ENCODE measurements at places on chromosomes 11 and 22.

DNA sequence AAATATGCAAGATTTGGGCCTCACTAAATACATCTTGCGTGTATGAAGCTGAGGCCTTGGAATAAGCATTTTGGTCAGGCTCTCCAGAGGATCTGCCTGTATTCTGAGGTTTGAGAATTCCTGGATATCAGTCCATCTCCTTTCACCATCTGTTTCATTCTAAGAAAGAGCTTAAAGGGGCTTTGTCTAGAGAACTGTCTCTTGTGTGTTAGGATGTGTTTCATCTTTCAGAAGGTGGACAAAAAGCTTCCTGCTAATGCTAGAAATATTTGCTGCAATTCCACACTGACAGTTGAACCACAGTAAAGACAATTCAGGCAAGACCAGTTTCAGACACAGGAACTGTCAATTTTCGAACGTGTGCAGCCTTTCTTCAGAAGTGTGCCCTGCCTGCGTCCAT, 185.4 kb downstream of the DBX1 start:
- no peak for DNase-seq

GRCh38 chr11:29448246-29448877, 568.5 kb downstream of the KCNA4 start:
- DNase-seq: no peak

DNA sequence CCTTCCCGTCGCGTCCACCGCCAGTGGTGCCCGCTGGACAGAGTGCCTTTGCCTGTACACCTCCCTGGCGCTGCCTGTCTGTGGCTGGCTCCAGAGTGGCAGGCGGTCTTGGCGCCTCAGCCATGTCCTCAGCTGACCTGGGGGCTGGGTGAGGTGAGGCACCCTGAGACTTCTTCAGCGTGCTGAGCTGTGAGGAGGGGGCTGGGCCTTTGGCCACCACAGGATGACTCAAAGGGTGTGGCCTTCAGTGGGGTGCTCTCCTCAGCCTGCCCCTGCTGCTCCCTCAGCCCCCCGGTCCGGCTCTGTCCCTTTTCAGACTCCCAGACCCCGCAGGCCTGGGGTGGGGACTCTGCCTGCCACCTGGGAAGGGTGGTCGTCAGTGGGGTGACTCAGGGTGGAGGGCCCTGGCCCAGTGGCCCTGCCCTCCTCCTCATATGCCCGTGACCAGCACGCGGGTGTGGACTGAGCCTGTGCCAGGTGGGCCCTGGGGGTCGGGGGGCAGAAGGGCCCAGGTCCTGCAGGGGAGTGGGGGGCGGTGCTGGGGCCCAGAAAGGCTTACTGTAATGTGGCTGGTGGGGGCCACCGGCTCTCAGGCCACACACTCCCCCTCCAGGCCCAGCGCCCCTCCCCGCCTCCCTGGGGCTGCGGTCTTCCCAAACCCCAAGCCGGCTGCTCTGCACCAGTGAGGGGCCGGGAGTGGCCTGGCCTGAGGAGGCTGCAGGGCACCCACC, 15.9 kb downstream of the CRELD2 start:
- DNase-seq: no peak

- DNase-seq: no peak
These were observed 139.2 kb downstream of the CCDC81 start for GRCh38 chr11:86513746-86514373.

DNA sequence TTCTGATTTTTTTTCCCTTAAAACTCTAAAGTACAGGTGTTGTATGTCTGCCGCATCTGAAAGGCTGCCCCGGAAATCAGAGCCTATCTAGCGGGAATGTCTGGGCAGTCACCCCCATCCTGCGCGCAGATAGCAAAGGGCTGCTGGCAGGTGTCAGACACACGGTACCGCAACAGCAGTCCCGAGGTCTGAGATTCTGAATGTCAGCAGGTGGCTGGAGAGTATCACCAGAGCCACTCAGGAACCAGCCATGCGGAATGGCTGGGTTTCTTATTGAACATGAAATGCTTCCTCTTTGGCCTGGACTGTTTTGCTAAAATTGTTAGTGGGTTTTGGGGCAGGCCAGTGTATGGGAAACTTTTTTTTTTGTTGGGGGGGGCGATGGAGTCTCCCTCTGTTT, 53.3 kb downstream of the CERK start:
- no peak for DNase-seq

DNA sequence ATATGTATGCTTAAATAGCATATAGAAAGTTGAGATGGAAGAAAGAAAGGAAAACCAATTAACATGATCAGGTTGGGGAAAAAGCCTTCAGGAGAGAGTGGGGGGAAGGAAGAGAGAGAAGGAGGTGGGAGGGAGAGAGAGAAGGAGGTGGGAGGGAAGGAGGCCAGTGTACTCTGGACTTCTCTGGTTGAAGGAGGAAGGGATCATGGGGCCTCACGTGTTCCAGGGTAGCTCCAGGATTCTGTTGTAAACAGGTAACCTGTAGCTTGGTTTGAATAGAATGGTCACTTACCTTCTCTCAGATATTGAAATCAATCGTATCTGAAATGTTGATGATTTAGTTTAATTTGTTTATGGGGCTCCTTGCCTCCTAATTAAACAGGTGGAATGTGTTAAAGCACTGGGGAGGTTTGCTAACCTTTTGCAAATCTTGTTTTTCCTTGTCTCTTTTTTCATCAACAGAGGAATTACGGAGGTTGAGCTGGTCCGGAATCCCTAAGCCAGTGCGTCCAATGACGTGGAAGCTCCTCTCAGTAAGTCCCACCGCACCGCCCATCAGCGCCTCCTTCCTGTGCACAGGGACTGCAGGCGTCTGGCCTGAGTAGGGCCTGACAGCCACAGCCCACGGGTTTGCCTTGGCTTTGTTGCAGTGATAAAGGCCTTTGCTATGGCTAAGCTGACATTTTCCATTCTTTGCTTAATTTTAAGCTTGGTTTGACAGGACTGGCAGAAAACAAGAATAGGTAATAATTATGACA, 115.9 kb downstream of the TBC1D22A start:
- no peak for DNase-seq

DNA sequence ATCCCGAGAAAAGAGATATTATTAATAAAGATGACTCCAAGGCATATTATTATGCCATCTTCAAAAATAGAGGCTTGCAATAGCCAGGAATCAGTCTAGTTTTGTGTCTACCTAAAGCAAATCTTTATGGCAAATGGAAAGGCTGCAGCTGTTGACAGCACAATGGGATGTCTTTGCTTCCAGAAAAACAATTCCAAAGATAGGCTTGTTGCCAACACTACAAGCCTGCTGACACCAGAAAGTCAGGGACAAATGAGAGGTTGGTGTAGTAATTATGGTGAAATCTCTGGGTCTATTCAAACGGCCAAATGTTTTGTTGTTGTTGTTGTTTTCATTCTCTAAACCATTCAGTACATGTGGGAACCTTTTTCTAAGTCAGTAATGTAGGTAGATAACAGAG, 101.8 kb downstream of the LUZP2 start:
- no peak for DNase-seq

GRCh38 chr11:1522081-1522424, 35.5 kb upstream of the MOB2 start:
- DNase-seq: no peak

DNA sequence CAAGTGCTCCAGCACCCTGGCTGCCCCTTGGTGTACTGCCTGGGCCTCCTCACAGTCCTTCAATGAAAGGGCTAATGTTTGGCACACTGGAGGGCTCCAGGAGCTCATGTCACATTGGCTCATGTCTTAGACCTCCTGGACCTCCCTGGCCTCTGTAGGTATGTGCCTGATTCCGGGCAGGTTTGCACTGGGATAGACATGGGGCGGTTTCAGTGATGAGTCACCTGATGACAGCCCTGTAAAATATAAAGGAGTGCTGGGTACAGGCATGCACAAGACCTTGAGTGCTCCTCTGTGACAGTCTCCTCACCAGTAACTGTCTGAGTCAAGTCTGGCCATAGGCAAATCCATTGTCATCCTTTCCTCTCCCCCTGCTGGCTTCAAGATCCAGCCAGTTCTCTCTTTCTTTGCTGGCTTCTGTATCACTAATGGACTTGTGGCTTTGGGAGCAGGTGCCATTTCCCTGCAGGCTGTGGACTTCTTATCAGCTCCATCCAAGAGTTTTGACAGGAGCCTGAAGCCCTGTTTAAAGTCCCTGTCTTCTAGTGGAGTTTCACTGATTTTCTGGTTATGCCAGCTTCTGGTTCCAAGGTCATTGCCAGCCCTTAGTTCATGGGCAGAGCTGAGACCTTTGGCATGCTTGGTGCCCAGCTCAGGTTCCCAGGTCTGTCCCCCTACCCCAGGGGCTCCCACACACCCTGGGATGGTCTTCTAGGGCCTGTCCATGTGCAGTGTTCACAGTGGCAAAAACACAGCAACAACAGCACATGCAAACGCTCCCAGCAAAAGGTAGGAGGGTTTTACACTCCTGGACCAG, 22.7 kb upstream of the P2RY2 start:
- DNase-seq: no peak

DNA sequence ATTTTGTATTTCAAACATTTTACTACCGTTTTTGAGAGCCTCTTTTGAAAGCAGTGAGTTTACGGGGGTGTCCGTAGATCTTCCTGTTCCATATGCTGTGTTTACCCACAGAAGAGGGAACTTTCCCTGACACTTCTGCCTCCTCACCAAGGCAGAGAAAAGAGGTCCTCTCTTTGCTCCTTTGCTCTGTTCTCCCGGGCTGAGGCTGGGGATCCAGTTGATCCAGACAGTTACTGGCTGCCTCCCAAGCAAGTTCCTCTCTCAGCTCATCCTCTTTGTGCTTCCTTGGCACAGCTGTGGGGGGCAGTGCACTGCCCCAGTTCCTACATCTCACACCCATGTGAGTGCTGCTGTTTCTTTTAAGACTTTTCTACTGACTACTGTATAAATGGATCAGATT, 813.7 kb downstream of the NTM start:
- DNase-seq: no peak

DNA sequence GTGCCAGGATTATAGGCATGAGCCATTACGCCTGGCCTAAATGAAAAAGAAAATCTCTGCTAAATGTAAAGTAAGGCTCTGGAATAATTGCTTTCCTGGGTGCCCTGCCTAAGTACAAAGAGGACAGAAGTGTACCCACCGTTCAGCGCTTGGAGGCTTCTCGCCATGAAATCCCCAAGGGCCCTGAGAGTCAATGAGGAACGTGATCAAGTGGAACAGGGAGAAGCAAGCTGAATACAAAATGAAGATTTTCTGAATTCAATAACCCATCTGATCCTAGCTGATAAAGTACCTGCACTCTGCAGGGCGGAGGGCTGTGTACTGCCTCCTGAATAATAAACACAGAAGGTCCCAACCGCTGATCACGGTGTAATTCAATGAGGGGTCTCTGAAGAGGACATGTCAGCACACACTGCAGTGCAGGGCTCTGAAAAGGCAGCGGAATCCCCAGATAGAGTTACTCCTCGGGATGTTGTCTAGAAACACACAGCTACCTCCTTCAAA, 97.7 kb downstream of the ABTB2 start:
- no peak for DNase-seq

DNA sequence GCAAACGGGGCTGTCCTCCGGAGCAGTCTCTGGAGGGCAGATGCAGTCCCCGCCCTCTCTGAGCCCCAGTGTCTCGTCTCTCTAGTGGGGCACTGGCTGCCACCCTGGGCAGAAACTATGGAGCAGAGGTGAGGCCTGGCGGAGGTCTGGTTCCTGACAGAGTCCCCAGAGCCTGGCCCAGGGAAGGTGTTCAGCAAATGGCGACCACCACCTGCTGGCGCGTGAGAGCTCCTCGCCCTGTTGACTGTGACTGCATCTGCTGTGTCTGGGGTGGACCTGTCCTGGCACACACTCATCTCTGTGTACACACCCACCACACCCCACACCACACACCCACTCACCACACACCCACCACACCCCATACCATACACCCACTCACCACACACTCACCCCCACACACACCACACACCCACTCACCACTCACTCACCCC, 18.3 kb upstream of the TTLL12 start:
- no peak for DNase-seq

DNA sequence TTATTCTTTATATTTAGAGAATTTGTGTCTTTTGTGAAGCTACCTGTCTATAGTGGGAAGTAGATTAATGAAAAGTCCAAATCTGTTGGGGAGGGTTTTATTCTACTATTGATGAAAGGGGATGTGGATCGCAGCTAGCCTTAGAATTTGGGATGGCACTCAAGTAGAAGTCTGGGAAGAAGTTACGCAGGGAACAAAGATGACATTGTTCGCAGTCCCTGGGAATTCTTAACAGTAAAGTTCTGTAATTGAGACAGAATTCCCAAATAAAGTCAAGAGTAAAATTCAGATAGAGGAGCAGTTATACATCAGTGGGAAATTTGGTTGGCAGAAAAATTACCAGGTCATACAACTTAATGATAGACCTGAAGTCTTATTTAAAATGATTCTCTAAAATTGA, 64.1 kb downstream of the ATM start:
- DNase-seq: no peak

DNA sequence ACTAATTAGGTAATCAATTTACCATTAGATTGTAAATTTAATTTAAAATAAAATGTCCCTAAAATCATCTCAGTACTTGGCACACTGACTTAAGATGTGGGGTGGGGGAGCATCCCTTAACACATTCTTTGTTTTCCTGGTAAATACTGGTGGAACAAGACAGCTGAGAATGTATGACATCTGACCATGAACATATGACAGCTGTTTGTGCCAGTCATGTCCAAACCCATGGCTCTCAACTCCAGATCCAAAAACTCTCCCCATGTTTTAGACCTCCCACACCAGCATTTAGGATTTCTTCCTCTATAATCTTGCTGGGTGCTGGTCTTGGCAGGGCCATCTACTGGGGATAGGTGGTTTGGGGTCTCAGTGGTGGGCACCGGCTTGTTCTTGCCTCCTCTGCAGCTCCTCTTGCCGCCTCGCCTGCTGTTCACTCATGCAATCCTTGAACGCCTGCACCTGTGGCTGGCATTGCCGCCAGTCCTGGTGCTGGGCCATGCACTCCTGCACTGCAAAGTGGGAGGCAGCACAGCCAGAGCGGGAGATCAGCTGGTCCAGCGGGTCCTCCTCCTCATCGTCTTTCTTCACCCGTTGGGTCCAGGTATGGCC, 3.8 kb downstream of the COA4 start:
- DNase-seq: no peak

DNA sequence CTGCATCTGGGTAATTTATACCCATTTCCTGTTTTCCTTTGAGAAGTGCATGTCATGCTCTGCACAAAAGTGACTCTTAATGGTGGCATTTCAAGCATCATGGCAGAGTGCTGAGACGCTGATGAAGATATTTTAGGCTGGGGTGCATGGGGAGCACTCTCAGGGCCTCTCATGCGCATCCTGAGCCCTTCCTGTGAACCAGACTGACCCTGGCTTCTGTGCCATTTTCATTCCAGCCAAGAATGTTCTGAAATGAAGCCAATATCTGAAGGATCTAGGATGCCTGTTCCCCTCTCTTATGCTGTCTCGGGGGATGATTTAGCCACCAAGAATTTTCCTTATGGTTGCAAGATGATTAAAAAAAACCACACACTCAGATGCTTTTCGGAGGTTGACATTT, 61.5 kb downstream of the MIAT start:
- no peak for DNase-seq
